MG63 (cell line): ENCODE measurements at places on chromosomes 16 and 17. TPM values are rescaled to one million over a fixed set of nuclear protein-coding genes. Genes with fewer than 3 reads are reported as not detected.

GRCh38 chr17:48730240-48730550 is 1.6 kb upstream of the HOXB13 start:
- no peak for DNase-seq

- DNase-seq: no peak
Measured at GRCh38 chr16:63890081-63890480, 1231.8 kb downstream of the CDH11 start.

- DNase-seq: no peak
Measured at GRCh38 chr17:27293359-27293897, 486 bp upstream of the WSB1 start.

- no peak for DNase-seq
Measured at GRCh38 chr16:84927621-84928591, 83.4 kb downstream of the ZDHHC7 start.

Gene NDE1
- 20.1 and 34.4 TPM in 2 replicates for total RNA-seq
